Stimulated activated CD8-positive, alpha-beta memory T cell treated with anti-CD3 and anti-CD28 coated beads, Interleukin-2, amount 100 ng/mL, for 1 hour (primary cell): ENCODE measurements at places on chromosomes 6 and 20.

- DNase-seq: no peak
These were observed 8.4 kb downstream of the OR2H2 start for GRCh38 chr6:29593199-29593855.

DNA sequence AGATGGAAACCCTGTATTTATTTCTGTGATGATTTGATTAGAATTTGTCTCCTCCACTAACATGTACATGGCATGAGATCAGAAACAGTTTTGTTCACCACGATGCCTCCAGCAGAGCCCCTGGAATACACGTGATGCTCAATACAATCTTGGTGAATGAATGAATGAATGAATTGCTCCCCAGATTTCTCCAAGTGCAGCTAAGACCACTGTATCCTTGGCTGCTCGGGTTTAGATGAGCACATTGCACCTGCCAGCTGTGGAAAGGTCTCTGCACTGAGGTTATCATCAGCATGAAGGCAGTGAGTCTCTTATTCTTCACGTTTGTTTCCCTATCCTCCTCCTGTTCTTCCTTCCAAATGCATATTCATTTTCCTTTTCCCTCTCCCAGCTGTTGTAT, 17.9 kb downstream of the CASS4 start:
- no peak for DNase-seq

DNA sequence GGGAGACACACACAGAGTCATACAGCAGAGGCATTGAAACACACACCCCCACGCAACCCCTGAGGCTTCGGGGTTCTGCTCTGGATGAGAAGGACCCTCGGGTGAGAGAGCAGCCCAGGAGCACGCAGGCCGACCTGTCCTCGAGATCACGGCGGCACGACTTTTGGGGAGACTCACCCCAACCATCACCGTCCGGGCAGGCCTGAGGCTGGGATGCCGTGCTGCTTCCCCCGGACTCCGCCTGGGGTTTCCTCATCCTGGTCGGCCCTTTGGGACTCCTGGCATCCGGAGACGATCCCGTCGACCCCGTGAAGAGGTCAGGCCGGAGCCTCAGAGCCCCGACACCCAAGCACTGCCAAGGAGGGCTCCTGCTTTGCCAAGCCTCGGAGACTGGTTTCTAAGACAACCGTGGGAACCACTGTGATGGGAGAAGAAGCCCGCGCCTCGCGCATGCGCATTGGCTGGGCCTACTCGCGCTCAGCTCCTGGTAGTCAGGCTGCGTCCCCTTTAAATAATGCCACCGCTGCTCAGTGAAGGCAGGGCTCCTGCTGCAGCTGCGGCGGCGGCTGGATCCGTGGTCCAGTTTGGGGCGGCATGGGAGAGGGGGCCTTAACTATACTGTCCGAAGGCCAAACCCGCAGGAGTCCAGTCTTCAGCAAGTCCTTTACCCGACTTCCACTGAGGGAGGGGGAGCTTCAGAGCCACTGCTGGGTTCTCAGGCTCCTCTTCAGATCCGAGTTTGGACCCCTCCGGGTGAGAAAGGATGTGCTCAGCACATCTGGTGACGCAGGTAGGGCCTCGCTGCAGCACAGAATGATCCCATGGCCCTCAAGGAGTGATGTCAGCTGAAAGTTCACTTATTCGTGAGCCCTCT, 171.4 kb upstream of the ZNF337 start:
- peak; percentile 42 for DNase-seq

DNA sequence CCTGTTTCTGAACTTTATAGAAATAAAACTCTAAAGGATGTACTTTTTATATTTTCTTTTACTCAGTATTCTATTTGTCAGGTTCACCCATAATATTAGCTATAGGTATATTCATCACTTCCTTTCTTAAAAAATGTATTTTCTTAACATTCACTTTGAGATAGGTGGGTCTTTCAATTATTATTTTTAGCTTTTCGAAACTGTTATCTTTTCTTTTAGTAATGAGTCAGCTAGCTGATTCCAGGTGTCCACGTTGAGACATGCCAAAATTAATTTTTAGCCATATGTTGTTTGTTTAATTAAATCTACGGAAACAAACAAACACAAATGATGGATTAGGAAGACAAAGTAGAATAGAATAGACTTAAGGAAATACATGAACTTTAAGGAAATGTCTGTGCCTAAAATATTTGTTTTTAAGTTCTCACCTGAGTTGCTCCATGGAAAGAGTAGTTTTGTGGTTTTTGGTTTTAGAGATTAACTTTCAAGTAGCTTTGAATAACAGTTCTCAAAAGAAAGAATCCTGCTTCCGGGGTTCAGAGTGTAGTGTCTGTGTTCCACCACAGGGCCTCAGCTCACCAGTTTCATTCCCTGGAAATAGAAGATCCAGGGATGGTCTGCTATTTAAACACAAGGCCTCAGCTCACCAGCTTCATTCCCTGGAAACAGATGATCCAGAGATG, 435.0 kb downstream of the HAO1 start:
- no peak for DNase-seq

GRCh38 chr20:51492167-51493092, 50.1 kb downstream of the NFATC2 start:
- no peak for DNase-seq

DNA sequence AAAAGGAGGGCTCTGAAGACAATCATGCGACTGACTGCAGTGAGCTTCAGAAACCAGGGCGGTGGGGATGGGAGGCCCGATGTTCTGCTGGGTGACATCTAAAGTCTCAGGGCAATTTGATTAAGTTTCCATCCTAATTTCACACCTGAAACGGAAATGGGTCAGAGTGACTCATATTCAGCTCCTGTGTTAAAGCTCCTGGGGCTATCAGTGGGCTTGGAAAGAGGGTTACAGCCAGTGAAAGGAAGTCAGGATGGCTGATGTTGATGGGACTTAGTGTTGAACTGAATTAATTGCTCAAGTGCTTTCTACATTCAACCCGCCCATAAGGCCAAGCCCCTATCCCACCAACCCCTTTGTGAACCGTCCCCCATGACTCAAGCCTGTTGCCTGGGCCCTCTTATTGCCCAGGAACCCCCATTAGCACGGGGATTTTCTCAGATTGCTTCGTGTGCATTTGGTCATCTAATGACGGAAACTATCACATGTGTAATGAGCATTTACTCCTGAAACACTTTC, 47.1 kb upstream of the TBC1D7 start:
- DNase-seq: no peak

DNA sequence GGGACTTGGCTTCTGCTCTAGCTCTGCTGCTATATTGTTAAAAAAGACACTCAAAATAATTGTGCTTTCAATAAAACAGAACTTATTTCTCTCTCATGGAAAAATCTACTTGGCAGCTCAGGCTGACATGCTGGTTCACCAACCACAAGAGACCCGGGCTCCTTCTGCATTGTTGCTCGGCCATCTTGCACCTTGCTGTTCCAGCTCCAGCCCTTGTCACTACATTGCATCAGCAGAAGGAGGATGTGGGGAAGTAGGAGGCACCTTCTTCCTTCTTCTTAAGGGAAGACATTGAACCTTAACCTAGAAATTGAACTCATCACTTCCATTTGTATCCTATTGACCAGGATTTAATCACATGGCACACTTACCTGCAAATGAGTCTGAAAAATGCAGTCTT, 6.6 kb upstream of the C20orf202 start:
- DNase-seq: no peak

DNA sequence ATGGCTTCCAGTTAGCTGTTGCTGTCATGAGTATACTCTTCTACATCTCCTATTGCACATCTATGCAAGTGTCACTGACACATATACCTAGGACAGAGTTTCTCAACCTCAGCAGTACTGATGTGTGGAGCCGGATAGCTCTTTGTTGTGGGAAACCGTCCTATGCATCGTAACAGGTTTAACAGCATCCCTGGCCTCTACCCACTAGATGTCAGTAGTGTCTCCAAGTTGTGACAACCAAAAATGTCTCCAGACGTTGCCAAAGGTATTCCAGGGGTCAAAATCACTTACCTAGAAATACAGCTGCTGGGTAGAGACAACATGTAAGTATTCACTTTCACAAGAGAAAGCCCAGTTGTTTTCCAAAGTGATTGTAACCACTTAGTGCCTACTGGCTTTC, 637.6 kb downstream of the RNF144B start:
- DNase-seq: no peak

GRCh38 chr6:133890711-133891148, 1.8 kb downstream of the TCF21 start:
- DNase-seq: no peak

DNA sequence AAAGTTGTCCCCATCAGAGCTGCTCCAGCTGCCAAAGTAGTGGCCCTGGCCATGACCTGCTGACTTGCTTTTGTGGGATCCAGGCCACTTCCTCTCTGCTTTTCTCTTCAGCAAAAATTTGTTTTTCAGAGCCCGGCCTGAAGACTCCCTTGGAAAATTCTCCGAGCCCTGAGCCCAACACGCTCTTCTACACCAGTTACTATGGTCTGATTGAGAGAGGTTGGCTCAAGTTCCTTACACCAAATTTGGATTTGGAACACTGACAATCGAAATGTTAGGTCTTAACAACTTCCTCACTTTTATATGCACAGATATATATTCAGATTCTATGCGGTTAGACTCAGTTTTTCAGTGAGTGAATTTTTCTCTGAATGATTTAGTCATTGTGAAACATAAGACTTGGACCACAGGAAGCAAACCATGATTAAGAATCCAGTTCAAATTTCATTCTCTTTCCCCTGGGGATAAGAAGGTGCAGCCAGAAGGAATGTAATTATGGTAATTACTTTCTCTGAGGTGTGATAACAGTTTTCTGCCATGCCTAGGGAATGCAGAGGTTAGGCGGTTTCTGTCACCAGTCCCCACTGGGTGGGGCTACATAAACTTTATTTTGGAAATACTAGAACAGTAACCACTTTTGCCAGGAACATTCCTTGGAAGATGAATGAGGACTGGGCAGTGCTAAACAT, 365.2 kb downstream of the SYNE1 start:
- no peak for DNase-seq

DNA sequence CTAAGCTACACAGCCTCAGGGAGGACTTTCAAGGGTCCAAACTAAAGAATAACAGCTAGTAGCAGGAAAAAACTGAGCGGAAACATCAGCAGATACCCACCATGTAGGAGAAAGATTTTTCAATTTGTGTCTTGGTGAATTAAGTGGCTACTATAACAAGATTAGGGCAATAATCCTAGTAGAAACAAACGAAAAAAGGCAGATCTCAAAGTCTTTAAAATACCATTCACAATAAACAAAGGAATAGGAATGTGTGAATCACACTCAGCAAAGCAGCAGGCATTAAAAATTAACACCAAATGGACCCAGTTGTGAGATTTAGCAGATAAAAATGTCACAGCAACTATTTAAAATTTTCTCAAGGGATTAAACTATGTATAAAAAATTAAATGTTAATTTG, 761.2 kb downstream of the TENT5A start:
- no peak for DNase-seq

GRCh38 chr6:87971605-87972262, 75.9 kb upstream of the SPACA1 start:
- no peak for DNase-seq

GRCh38 chr20:5933802-5934436, 16.4 kb downstream of the TRMT6 start:
- no peak for DNase-seq

DNA sequence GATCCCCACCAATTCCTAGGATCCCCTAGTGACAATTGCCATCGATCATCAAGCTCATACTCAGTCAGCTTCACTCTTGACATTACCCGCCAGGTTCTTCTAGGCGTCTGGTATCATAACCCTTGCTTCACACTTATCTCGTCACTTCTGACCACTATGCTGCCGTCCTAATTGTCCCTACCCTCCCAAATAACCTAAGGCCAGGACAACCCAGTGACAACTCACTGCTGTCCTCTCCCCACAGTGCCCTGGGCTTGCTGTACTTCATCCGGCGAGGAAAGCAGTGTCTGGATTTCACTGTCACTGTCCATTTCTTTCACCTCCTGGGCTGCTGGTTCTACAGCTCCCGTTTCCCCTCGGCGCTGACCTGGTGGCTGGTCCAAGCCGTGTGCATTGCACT, 3.7 kb downstream of the SYS1 start:
- no peak for DNase-seq

- no peak for DNase-seq
These were observed 334.1 kb downstream of the BCKDHB start for GRCh38 chr6:80440496-80441115.

GRCh38 chr6:147534116-147534860, 25.8 kb downstream of the SAMD5 start:
- DNase-seq: no peak

GRCh38 chr6:141890661-141891060, 242.1 kb upstream of the GJE1 start:
- DNase-seq: no peak

- no peak for DNase-seq
These were observed 16.8 kb upstream of the SIRPB1 start for GRCh38 chr20:1636621-1637020.

GRCh38 chr20:20195021-20195705, 142.8 kb downstream of the CFAP61 start:
- DNase-seq: no peak

DNA sequence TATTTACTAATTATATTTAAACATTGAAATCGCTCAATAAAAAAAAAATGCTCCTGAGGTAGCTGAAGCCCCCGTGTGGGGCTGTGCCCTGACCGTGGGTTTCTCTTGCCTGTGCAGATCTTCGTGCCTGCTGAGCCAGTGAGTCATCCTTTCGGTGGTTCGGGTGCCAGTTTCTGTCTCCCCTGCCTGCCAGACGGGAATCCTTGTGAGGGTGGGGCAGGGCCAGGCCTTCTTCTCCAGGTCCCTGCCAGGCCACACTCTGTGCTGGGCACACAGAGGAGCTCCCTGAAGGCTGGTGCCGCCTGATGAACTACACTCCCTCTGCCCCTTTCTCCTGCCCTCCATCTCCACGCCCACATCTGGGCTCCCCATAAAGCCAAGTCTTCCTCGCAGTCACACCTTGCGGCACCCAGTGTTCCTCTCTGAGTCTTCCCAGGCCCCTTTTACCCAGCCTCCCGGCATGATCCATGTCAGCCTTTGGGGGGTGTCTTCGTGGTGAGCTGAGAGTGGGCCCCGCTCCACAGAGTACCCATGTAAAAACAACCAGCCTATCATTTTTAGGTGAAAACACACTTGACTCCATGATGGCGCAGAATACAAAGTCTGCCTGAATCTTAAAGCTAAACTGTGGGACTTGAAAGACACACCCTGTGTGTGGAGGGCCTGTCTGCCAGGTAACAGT, 19.3 kb downstream of the FGD2 start:
- no peak for DNase-seq

GRCh38 chr20:3105256-3106137, 21.0 kb upstream of the AVP start:
- DNase-seq: no peak

- no peak for DNase-seq
These were observed 51.0 kb upstream of the MLIP start for GRCh38 chr6:54060286-54060685.
